ENCODE measurements at places on chromosomes 6 and 20.

- no peak for DNase-seq
Observed at GRCh38 chr6:39997101-39997635, 62.9 kb upstream of the MOCS1 start.

GRCh38 chr6:126770176-126770575, 348.3 kb upstream of the RSPO3 start:
- no peak for DNase-seq

DNA sequence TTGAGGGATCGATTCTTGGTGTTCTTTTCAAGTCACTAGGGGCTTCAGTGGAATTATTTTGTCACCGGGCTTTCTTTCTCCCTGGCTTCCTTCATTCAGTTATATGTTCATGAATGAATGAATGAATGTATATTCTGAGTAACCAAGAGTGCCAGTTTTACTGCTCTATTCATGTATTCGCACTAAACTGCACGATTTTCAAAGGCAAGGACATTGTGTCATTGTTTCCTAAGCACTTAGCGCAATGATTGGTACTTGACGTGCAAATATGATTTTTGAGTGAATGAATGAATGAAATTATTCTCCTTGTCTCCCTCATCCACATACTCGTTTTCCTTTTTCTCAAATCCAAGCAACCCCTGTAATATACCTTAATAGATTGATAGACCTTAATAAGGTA, 822 bp downstream of the AFG1L start:
- no peak for DNase-seq

DNA sequence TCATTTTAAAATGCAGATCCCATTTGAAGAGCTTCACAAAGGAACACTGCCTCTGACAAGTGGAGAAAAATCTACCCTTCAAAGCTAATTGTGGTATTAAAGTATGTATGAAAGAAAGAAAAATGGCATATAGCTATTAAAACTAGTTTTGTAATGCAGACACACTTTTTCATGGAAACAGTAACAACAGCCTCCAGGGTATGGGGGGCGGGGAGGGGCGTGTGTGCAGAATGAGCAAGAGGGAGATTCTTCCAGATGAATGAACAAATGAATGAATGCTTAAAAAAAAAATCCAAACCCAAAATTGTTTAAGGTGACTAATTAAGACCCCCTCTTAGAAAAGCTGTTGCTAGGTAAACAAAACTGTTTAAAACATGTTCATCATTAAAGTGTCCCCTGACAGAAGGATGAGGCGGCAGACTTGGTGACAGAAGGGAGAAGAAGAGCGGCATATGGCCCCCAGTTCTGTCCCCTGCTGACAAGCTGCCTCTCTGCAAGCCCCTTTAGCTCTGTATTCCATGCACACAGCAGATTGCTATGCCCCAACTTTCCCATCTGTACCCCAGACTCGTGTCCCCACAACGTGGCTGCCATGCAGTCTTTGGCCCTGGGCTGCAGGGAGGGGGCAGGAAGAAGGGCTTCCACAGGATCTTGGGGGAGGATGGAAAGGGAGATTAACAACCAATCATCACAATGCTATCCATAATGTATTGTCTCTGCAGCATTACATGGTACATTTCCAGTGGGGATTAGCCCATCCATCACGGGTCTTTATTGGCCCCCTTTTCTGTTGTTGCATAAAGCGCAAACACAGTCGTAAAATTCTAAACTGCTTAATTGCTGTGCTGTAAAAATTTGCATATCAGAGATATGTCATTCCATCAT, 108.4 kb upstream of the OLIG3 start:
- no peak for DNase-seq

GRCh38 chr6:3455147-3455568, 1.7 kb downstream of the SLC22A23 start:
- peak; percentile 26 for DNase-seq

DNA sequence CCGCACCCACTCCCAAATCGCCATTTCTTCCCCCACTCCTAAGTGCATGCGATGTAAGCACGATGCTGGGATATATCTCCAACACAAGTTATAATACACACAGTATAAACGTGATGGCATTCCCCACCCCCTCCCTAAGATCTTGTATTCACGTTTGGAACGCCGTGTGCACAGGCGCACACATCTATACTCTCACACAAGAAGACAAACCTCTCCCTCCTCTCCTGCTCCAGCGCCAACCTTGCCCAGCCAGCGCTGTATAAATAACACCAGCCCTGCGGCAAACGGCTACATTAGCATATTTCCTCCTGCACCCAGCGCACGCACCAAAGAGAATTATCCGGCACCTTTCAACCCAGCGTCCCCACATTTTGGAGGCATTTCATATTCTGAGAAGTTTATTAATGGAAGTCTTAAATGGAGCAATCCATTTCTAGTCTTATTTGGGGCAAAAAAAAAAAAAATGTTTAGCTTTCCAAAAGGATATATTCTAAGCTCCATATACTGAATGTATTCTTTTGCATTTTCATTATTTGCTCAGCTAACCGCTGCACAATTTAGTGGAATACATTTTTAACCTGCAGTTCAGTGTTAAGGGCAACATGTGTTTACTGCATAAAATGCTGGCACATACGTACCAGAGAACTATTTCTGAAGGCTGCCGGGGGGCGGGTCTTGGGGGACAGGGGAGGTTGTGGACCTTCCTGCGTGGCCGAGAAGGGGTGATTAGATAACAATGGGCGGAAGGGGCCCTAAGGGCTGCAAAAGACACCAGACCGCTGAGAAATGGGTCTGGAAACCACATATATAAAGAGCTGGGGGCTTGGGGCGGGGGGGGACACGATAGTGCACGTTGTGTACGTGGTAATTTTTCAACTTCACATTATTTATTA, 1.1 kb upstream of the SLC22A23 start:
- DNase-seq = peak; percentile 54

DNA sequence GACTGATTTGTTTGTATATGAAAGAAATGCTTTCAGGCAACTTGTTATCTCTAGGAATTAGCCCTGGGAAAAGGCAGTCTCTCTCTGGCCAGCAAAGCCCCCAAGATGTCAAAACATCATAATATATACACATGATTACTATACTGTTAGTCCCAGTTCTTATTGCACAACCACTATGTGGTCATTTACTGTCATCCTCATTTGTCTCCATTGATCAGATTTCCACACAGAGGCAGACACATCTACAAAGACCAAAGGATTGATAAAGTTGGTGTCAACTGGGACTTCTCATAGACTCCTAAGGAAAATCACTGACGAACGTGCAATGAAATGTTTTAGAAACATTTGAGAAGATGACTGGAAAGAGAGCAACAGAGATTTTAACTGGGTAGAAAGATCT, 71.9 kb upstream of the POPDC3 start:
- DNase-seq = no peak

DNA sequence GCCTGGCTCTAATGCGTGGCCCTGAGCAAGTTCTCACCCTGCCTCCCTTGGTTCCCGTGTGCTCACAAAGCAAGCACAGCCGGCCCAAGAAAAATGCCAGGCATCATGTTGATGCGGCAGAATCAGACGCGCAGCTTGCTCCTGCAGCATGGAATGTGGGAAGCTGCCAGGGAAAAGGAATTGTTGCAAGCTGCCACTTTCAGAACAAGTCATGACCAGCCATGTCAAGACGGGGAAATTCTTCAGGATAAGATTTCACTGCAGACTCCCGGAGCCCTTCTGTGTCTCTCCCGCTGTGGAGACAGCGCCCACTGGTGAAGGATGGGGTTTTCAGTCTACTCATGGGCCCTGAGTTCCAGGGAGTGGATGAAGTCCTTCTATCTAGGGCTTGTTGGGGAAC, 4.6 kb downstream of the DACT2 start:
- peak; percentile 47 for DNase-seq

DNA sequence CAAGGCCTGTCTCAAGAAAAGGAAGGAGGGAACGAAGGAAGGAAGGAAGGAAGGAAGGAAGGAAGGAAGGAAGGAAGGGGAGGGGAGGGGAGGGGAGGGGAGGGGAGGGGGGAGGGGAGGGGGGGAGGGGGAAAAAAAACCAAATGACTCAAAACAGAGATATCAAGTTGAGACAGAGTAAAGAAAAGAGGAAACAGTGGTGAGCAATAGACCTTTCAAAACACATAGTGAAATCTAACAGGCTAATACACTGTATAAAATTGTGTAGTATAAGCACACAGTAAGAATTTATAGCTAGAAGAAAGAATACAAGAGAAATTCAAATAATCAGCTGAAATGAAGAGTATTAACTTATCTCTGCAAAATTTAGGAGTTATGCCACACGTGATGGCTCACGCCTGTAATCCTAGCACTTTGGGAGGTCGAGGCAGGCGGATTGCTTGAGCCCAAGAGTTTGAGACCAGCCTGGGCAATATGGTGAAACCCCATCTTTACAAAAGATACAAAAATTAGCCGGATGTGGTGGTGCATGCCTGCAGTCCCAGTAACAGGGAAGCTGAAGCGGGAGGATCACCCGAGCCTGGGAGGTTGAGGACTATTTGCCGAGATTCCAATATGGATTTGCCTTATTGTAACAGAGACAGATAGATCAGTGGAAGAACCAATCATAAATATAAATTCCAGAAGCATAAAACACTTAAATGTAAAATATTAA, 123.2 kb downstream of the PRND start:
- no peak for DNase-seq

DNA sequence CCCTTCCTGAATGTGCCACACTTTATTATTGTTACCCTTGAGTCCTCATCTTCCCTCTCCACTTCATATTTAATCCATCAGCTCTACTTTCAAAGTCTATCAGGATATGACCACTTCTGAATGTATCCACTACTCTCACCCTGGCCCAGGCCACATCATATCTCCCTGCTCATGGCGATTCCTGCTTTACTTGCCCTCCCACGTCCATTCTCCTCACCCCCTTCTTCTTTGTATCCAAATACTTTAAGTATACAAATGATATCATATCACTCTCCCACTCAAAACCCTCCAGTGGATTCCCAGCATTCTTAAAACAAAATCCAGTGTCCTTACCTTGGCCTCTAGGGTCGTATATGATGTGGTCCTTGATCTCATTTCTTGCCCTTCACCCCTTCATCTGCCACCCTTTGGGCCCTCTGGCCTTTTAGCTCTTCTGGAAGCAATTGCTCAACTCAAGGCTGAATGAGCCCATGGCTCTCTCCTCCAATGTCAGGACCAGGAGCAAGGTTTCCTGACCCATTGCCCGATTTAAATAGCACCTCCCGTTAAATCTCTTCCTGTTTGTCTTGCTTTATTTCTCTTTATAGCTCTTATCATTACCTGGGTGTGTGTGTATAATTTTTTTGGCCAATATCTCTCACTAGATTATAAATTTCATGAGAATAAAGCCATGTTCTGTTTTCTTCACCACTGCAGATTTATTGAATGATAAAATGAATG, 205.9 kb upstream of the ECI2 start:
- no peak for DNase-seq

DNA sequence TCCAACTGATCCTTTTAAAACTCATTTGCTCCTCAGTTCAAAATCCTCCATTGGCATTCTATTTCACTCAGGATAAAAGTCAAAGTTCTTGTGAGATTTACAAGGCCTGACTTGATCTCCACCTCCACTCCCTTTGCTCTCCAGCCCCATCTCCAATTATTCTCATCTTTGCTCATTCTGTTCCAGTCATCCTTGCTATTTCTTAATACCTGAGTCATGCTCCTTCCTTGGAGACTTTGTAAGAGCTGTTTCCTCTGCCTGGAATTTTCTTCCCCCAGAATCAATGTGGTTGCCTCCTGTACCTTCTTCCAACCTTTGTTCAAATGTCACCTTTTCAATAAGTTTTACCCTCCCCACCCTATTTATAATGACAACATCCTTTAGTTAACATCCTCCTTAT, 373.5 kb downstream of the HTR1B start:
- no peak for DNase-seq

- DNase-seq = no peak
Observed at GRCh38 chr6:67802771-67803170, 832.3 kb upstream of the ADGRB3 start.

DNA sequence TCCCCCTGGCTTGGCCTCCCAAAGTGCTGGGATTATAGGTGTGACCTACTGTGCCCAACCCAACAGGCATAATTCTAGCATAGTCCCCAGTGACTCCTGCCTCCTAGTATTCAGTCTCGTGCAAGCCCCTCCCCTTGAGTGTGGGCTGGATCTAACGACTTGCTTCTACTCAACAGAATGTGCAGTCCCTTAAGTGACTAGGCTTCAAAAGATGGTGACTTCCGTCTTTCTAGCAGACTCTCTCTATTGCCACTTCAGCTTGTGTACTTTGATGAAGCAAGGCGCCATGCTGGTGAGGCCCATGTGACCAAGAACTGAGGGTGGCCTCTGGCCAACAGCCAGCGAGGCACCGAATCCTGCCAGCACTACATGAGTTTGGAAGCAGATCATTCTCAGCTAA, 109.6 kb upstream of the TRAF3IP2 start:
- DNase-seq = no peak

DNA sequence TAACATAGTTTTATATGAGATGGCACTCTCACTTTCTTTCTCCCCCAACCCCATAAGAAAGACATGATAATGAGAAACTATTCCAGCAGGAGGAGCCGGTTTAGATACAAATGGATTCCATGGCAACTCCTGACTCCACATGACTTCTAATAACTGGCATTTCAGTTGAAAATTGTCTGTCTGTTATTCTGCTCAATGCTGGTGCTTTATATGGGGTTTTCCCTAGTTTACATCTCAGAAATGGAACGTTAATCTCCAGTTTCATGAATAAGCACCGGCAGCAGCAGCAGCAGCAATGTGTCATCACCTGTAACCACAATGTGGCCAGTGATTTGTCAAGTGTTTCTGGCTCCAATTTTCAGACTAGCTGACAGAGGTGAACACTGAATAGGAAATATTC, 8.0 kb upstream of the SIM1 start:
- no peak for DNase-seq

All from body of pancreas (tissue), 4 donors.